ENCODE measurements at places on chromosomes 7 and 10.
A peak's percentile ranks its signal among the peaks of the same experiment; 100 is the strongest.

GRCh38 chr7:91416155-91416865 lies 152.1 kb downstream of the FZD1 start:
- DNase-seq, result peak; percentile 52

DNA sequence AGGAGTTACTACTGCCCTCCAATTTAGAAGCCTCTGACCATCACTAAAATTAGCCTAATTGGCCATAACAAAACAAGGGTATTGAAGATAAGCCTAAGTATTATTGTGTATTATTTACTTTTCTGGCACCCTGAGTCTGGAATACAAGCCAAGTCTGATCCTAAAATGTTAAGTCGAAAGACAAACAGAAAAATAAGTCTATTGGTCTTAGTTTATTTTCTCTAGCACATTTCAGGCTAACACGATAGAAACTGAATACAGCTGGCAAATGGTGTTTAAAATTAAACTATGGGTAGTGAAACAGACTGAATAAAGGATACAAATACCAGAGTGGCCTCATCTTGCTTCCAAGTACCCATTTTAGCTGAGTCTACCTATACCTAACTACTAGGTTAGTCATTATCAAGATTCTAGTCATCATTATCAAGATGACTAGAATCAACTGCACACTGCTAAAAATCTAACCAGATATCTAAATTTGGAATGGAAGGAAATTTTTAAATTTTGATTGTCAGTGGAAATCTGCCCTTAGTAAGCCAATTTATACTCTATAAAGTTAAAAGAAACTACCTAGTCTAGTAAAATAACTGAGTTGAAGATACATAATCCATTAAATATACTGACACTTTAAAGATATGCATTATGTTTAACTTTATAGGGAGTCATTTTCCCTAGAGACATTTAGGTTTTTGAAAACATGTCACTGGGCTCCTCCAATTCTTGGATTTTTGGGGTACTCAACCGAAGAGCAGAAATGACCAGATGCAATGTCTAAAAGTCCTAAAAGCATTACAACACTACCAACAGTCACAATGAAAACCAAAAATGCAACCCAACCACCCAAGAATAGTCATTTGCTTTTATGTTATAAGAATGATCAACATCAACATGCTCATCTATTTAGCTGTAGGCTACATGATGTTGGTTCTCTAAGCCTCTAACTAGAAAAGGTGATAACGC lies 80.9 kb downstream of the NT5C2 start:
- peak; percentile 22 for DNase-seq

DNA sequence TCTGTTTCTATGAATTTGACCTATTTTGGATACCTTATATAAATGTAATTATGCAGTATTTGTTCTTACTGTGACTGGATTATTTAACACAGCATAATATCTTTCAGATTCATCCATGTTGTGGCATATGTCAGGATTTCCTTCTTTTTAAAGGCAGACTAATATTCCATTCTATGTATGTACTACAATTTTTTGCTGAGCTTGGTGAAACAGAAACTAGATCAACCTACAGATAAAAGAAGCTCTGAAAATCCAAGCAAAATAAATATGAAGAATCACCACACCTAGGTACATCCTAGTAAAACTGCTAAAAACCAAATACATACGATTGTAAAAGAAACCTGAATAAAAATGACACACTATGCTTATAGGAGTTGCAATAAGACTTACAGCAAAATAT lies 300.5 kb downstream of the HTR7 start:
- no peak for DNase-seq

DNA sequence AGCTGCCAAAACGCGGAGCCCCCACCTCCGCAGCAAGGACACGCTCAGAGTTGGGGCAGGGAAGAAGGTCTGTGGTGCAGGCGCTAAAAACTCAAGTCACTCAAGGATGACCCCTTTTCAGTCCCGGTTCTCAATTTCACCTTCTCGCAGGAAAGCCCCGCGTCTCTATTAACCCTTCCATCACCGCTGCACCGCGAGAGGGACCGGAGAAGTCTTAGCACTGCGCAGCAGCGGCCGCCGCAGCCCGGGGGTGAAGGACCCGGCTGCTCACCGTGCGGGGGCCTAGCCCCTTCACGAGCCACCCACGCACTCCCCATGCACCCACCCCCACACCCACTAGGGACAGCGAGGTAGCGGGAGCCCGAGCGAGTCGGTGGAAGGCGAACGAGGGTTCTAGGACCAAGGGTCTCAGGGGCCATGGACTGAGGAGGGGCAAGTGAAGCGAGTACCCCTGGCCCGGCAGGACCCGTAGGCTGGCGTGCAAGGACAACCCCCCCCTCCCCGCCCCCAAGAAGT lies 162.9 kb downstream of the SH3PXD2A start:
- no peak for DNase-seq

DNA sequence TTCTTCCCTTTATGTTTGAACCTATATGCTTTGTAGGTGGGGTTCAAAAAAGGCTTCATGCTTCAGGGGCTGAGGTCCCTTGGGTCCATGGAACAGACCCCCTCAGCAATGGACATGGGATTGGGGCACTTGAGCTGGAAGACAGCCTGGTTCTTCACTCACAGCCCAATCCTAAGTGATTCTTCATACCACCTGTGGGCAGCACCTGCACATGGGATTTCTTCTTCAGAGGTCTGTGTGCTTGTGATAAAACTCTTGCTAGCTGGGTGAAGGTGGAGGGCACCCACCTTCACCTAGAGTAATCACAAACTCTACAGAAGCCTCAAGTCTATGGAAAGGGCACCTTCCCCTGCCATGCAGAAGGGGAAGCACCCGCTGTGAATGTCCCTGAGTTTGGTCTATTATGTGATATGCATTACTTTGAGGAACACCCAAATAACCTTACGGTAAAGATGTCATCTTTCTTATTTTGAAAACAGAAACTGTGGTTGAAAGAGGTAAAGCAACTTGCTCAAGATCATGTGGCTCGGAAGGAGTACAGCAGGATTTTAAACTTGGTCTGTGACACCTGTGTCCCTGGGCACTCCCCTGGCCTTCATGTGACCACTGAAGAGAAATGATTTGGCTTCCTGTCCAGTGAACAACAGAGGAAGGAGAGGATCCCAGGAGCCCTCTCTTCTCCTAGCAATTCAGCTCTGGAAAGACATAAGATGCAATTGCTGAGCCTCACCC lies 469.5 kb upstream of the ZMIZ1 start:
- no peak for DNase-seq

DNA sequence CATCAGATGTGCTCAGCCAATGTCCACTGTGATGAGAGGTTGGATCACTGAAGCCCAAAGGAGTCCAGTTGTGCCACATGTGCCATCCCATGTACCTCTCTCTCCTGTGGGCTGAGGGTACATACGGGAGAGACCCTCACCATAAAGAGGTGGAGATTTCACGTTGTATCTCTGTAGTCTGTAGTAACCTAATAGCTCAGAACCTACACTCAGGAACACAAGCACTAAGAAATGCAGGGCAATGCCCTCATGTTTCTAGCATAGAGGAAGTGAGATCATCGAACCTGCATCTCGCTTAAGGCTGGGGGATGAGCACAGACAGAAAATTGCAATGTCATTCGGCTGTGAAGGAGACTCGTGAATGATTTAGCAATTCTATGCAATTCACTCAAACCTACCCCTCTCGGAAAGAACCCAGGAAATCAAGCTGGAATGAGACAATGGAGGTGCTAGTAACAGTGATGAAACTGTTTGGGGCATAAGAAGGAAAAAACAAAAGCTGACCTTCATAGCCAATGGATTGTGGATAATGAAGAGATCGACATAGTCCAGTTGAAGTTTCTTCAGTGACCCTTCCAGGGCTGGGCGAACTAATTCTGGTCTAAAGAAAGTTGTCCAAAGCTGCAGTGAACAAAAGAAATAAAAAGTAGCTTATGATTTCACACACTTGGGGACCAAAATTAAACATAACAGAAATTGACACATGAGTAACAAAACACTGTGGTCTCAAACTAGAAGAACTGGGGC lies 80.3 kb upstream of the UCN3 start:
- no peak for DNase-seq

- no peak for DNase-seq
Observed at GRCh38 chr10:95655571-95656290, 780 bp downstream of the ALDH18A1 start.
